ENCODE measurements at places on chromosomes 7 and 10.

DNA sequence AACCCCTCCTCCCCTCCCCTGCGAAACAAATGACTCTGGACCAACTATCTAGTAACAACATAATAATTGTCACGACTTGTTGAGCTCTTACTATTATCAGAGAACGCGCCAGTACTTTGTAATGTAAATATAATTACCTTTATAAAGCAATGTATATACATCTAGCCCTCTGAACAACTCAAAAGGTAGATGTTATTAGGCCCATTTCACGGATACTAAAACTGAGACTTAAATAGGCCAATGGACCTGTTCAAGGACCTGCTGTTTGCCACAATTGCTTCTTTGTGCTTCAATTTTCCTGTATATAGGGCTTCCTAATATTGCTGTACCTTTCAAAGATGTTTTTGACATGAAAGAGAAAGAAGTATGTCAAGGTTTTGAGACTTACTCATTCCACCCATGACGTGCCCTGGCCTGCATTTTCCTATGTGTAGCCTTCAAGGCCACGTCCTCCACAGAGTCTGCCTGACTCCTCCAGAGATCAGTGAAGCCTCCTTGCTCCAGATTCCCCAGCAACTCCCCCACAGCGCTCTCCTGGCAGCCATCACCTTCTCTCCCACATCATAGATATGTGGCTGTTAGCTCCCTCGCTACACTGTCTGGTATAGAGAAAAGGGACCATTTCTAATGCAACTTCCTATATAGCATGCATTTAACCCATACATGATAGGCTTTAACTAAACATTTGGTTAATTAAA lies 156.6 kb downstream of the SKIDA1 start:
- no peak for DNase-seq

GRCh38 chr10:113486531-113486930 lies 66.3 kb upstream of the HABP2 start:
- no peak for DNase-seq

- DNase-seq: no peak
Observed at GRCh38 chr7:30799976-30800661, 28.9 kb downstream of the MINDY4 start.

GRCh38 chr10:114611617-114612016 lies 46.5 kb downstream of the ABLIM1 start:
- no peak for DNase-seq
